Nephron progenitor cell (in vitro differentiated cells): ENCODE measurements at places on chromosomes 11 and 22.

GRCh38 chr11:61162092-61162941 lies 1.1 kb upstream of the VPS37C start:
- H3K27me3 ChIP-seq, result no peaks in the 10 kb centered on the region
- H3K36me3 ChIP-seq, result peaks cover 10% of the 10 kb centered on the region
- H3K4me3 ChIP-seq, result peak overlapping the region; percentile 88
- peak overlapping the region; percentile 95 for H3K27ac ChIP-seq
- H3K4me1 ChIP-seq, result peaks cover 65% of the 10 kb centered on the region

- no peaks in the 10 kb centered on the region for H3K27me3 ChIP-seq
- peak overlapping the region; percentile 57 for H3K27ac ChIP-seq
- H3K36me3 ChIP-seq, result peaks cover 34% of the 10 kb centered on the region
- H3K4me3 ChIP-seq, result no peak overlapping the region
- no peak for DNase-seq
These were observed 7.6 kb downstream of the CLPB start for GRCh38 chr11:72426758-72427157.

- H3K4me3 ChIP-seq, result no peak overlapping the region
- peak overlapping the region; percentile 89 for H3K27ac ChIP-seq
- H3K36me3 ChIP-seq, result peaks cover 6% of the 10 kb centered on the region
- no peaks in the 10 kb centered on the region for H3K27me3 ChIP-seq
- DNase-seq, result no peak
These were observed 57.4 kb upstream of the BID start for GRCh38 chr22:17831501-17832251.

DNA sequence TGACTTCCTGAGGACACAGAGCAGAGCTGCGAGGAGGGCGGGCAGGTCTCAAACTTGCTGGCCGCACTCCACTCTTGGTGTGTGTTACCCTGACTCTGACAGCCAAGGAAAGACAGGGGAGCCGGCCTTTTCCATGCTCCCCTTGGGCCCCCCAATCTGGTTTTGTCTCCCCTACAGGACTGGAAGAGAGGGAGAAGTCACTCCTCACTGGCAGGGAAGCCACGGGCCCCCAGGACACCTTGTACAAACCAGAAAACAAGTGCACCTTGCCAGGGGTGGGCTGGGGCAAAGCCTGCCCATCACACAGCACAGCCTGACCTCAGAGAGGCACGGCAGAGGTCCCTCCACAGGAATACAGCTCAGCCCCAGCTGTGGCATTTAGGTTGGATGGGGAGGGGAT lies 20.2 kb downstream of the CBX7 start:
- H3K27ac ChIP-seq, result no peak overlapping the region
- H3K4me1 ChIP-seq, result peaks cover 48% of the 10 kb centered on the region
- no peak for DNase-seq
- H3K4me3 ChIP-seq, result no peak overlapping the region
- no peaks in the 10 kb centered on the region for H3K36me3 ChIP-seq

DNA sequence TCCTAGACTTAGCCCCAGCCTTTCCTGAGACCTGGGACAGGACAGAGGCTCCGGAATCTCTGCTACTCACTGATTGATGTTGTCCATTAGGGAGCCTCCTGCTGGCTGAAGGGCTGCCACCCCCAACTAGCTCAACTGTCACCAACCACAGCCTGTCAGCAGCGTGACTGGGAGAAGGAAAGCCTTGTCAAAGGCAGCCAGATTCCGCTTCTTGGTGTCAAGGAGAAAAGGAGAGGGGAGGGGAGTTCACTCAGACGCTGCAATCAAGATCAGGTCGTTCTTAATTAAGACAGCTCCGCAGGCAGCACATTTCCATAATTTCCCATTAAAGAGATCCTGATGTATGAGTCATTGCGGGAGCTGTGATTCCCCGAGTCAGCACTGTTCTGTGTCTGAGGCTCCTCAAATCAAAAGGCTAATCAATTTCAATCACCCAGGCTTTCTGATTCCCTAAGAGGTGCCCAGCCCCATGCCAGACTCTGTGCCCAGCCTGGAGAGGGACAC lies 152.8 kb upstream of the ZBED5 start:
- peaks cover 10% of the 10 kb centered on the region for H3K4me1 ChIP-seq
- H3K4me3 ChIP-seq, result no peak overlapping the region
- peak; percentile 33 for DNase-seq
- peaks cover 13% of the 10 kb centered on the region for H3K27me3 ChIP-seq

GRCh38 chr11:65492637-65493366 lies 6.0 kb upstream of the MALAT1 start:
- H3K27ac ChIP-seq, result peak overlapping the region; percentile 95
- H3K27me3 ChIP-seq, result peaks cover 7% of the 10 kb centered on the region
- H3K4me3 ChIP-seq, result peak overlapping the region; percentile 57
- H3K4me1 ChIP-seq, result peaks cover 89% of the 10 kb centered on the region

- H3K4me3 ChIP-seq, result no peak overlapping the region
- H3K4me1 ChIP-seq, result peaks cover 20% of the 10 kb centered on the region
- peaks cover 15% of the 10 kb centered on the region for H3K27me3 ChIP-seq
These were observed 885.6 kb downstream of the BRD1 start for GRCh38 chr22:48941903-48942575.

GRCh38 chr22:49812838-49813237 lies 14.8 kb downstream of the BRD1 start:
- peaks cover 7% of the 10 kb centered on the region for H3K4me1 ChIP-seq
- no peak overlapping the region for H3K27ac ChIP-seq

- no peak overlapping the region for H3K27ac ChIP-seq
- H3K27me3 ChIP-seq, result peaks cover 61% of the 10 kb centered on the region
- H3K4me1 ChIP-seq, result peaks cover 7% of the 10 kb centered on the region
- DNase-seq, result no peak
- H3K4me3 ChIP-seq, result no peak overlapping the region
- no peaks in the 10 kb centered on the region for H3K36me3 ChIP-seq
These were observed 9.8 kb downstream of the KRTAP5-6 start for GRCh38 chr11:1706634-1707400.

DNA sequence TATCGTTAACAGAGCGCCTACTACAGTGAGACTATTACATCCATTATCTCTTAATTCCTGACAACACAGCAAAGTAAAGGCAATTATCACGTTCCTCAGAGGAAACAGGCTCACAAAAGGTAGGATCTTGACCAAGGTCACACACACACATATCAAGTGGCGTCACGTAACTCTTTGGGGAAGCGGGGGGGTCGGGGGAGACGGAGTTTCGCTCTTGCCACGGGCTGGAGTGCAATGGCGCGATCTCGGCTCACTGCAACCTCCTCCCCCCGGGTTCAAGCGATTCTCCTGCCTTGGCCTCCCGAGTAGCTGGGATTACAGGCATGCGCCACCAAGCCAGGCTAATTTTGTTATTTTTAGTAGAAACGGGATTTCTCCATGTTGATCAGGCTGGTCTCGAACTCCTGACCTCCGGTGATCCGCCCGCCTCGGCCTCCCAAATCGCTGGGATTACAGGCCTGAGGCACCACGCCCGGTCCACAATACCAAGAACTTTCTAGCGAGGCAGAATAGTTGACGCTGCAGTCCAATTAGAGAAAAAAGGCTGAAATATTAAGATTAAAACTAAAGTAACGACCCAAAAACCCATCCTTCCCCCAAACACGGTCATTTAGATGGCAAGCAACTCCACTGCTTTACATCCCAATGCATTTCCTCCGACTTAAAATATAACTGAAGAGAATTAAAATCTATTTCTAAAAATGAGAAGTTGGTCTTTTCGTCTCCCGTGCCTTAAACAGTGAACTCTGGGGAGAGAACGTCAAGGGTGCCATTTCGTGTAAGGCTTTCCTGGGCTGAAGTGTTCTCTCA lies 1.2 kb downstream of the DDX17 start:
- DNase-seq, result peak; percentile 49
- H3K27ac ChIP-seq, result peak overlapping the region; percentile 99
- H3K36me3 ChIP-seq, result peaks cover 55% of the 10 kb centered on the region
- peaks cover 2% of the 10 kb centered on the region for H3K27me3 ChIP-seq

GRCh38 chr22:17870407-17870806 lies 96.1 kb upstream of the BID start:
- H3K27me3 ChIP-seq, result no peaks in the 10 kb centered on the region
- peaks cover 16% of the 10 kb centered on the region for H3K36me3 ChIP-seq
- DNase-seq, result no peak
- no peak overlapping the region for H3K27ac ChIP-seq
- peaks cover 19% of the 10 kb centered on the region for H3K4me1 ChIP-seq
- H3K4me3 ChIP-seq, result no peak overlapping the region

- peak overlapping the region; percentile 98 for H3K27ac ChIP-seq
- H3K36me3 ChIP-seq, result peaks cover 19% of the 10 kb centered on the region
- H3K4me3 ChIP-seq, result peak overlapping the region; percentile 7
- H3K4me1 ChIP-seq, result peaks cover 49% of the 10 kb centered on the region
- H3K27me3 ChIP-seq, result no peaks in the 10 kb centered on the region
- DNase-seq, result no peak
These were observed 69.8 kb upstream of the MTMR2 start for GRCh38 chr11:95993438-95994298.

- no peak for DNase-seq
- H3K4me1 ChIP-seq, result peaks cover 40% of the 10 kb centered on the region
- H3K27me3 ChIP-seq, result no peaks in the 10 kb centered on the region
- H3K36me3 ChIP-seq, result no peaks in the 10 kb centered on the region
- no peak overlapping the region for H3K4me3 ChIP-seq
These were observed 145.8 kb upstream of the ARHGAP20 start for GRCh38 chr11:110857892-110858546.

- peak; percentile 89 for DNase-seq
- H3K4me3 ChIP-seq, result no peak overlapping the region
- H3K27ac ChIP-seq, result no peak overlapping the region
- H3K4me1 ChIP-seq, result peaks cover 29% of the 10 kb centered on the region
These were observed 53.8 kb downstream of the ST14 start for GRCh38 chr11:130213143-130213978.

GRCh38 chr11:128572965-128573364 lies 14.4 kb downstream of the ETS1 start:
- H3K36me3 ChIP-seq, result no peaks in the 10 kb centered on the region
- no peak overlapping the region for H3K27ac ChIP-seq
- peaks cover 67% of the 10 kb centered on the region for H3K4me1 ChIP-seq
- H3K27me3 ChIP-seq, result peaks cover 53% of the 10 kb centered on the region
- no peak overlapping the region for H3K4me3 ChIP-seq
- DNase-seq, result no peak

DNA sequence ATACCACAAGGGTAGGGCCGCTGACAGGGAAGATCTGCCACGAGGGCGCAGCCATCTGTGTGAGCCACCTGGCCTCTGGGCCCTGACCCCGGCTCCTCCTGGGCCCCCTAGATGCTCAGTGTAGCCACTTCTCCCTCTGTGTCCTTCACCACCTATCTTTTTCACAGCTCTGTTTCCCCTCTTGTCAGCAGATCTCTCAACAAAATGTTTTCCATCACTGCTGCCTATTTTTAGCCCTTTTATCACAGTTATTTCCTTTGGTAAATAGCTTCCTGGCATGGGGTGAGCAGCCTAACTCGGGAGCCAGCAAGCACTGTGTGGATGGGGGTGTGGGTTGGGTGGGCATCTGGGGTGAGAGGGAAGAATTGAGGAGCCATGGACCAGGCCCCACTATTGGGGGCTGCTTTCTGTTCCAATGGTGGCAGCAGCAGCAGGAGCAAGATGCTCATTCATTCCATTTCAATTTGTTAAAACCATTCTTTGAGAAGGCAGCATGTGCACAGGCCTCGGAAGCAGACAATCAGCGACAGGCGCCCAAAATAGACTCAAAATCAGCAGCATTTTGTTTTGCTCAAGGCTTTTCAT lies 135.2 kb upstream of the NAV2 start:
- no peaks in the 10 kb centered on the region for H3K36me3 ChIP-seq
- DNase-seq, result no peak
- peaks cover 10% of the 10 kb centered on the region for H3K4me1 ChIP-seq
- H3K4me3 ChIP-seq, result no peak overlapping the region
- H3K27ac ChIP-seq, result no peak overlapping the region

DNA sequence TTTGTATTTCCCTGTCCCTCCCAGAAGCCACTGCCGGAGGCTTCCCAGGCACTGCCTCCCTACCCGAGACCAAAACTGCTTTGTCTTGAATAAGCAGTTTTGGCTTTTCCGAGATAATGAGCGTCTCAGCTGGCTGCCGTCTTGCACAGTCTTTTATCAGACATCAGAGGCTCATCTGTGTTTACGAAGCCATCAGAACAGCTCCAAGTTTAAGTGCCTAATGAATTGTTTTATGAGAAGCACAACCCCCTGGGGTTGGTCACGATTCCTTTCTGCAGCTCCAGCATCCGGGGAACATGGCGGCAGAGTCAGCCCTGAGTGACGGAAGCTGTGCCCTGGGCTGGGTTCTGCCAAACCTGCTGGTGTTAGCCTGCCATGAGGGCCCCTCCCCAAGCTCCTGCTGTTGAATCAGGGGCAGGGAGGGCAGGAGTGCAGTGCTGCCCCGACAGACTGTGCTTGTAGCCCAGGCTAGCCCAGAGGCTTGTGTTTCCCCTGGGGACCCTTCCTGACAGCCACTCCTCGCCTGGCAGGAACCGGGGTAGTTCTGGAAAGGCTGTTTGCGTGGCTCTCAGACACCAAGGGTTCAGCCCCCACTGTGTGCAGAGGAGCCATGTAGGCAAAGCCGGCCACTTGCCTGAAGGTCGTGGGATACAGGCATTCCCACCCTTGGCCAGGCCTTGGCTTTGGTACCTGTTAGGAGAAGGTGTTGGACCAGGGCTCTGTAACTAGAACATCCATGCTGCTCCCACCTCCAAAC lies 96.1 kb downstream of the MORC2 start:
- H3K4me1 ChIP-seq, result peaks cover 9% of the 10 kb centered on the region
- H3K27ac ChIP-seq, result no peak overlapping the region
- no peaks in the 10 kb centered on the region for H3K36me3 ChIP-seq
- no peak for DNase-seq
- no peak overlapping the region for H3K4me3 ChIP-seq

DNA sequence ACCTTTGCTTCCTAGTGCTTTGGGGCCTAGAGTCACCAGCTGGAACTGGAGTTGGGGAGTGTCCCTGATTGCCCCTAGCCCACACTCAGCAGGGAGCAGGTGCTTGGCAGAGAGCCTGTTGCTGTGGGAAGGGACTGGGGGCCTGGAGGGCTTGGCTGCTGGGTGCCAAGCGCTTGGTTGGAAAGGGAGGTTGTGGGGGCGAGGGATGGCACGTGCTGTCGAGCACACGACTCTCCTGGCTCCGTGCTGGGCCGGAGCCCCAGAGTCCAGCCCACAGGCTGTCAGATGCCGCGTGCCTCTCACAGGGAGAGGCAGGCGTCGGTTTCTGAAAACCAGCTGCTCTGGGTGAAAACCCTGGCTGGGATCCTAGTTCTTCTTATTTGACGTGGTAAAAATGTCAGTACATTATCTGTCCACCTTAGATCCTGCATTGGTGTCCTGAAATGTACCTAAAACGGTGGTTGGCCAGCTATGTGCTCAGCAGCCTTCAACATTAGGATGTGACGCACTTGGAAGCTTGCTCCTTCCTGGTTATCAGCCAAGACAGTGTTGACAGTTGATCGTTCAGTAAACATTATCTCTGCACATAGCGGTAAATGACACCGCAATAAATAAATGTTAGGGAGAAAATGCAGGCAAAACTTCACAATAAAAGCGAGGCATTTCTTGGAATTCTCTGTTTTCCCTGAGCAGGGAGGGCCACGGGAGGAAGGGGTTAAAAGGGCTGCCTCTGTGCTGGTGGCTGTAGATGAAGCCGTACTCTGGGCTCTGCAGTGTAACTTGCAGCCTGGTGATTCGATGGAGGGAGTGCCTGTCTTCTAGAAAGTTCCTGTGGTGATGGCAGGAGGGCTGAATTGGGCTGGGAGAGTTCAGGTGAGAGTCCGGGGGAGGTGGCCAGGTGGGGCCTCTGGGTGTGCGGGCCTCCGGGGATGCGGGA lies 29.2 kb downstream of the GRAMD4 start:
- H3K4me3 ChIP-seq, result no peak overlapping the region
- H3K27ac ChIP-seq, result peak overlapping the region; percentile 96
- H3K36me3 ChIP-seq, result peaks cover 14% of the 10 kb centered on the region
- no peak for DNase-seq
